CD4-positive, alpha-beta T cell treated with Interleukin-6 at 100 ng/mL for 8 hours (primary cell): ENCODE measurements at places on chromosomes 1 and 21.

- no peak for DNase-seq
Observed at GRCh38 chr21:17466166-17466565, 46.7 kb upstream of the CXADR start.

DNA sequence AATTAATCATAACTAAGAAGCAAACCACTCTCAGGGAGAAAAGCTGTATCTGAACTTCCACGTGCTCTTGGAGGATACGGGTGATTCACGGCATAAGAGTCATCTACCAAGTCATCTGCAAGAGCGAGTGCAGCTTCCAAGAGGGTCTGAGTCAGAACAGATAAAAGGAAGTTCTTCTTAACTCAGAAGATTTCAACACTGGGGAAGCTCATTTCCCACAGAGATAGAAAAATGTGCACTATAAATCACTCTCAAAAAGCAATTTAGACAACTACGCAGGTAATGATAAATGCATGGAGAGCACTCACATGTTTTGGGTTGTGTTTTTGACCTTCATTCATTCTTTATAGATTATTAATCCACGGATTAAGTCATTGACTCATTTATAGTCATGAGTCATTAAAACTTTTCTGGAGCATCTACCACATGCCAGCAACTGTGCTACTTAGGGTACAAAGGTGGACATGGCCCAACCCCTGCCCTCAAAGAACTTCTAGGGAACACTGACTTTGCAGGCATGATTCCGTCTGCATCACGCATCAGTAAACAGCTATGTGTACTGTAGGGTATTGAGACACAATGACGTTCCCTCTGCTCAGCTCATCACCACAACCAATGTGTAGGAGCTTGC, 20.8 kb downstream of the KCNJ15 start:
- peak; percentile 15 for DNase-seq

DNA sequence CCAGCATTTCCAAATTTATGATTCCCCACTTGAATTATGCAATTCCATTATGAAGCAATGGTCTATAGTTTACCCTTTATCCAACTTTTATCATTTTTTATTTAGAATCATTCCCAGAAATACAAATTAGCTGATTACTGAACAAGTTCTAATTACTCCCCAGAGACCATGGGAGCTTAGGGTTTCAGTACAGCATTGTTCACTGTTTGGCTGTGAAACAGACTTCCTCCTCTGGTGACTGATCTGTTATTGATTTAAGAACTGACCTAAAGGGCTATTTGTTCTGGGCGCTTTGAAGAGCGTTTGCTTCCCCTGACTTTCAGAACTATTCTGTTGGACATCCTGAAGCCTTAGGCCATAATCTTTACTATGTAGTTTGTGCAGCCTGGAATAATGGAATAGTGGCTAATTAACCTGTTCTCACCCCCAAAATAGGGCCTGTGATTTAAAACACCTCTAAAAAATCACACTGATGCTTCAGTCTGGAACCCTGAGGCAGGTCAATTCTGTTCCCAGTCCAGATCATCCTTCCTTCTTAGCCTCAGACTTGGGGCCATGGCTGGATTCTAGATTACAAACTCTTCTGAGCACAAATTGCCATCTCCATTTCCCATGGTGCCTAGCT, 58.7 kb downstream of the ALG14 start:
- no peak for DNase-seq

DNA sequence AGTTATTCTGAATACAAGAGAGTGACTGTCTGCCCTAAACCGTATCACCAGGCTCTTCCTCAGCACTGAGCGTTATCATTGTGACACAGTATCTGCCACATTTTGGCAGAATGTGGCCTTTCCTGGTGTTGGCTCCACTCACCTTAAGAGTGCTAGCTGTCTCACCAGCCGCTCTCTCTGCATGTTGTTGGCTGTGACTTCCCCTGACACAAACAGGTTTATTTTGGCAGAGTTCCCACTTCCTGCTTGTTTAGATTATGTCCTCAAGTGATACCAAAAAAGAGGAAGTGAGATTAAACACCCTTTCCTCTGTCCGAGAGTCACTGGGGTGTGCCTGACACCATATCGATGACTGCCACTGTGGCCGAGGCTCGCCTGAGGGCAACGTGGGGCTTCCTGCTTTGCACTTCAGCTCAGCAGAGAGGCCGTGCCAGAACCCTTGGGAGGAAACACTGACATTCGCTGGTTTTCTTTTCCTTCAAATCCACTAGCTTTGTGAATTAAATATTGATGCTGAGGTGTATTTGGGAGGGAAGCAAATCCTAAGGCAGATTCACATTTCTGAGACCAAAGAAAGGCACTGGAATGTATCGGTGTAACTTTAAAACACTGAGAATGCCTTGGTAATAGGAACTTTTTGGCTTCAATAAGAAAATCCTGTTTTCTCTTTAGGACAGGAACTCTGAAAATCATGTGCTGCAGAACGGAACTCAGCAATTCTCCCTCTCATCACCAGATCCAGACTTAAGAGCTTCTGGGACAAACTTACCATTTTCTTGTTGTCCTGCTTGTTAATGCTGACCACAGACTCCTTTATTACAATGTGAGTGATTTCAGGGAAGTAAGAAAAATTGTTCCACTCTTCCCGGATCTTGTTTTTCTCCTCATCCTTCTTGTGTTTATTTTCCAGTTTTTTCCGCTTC, 102.1 kb downstream of the JAK1 start:
- DNase-seq, result peak; percentile 71

DNA sequence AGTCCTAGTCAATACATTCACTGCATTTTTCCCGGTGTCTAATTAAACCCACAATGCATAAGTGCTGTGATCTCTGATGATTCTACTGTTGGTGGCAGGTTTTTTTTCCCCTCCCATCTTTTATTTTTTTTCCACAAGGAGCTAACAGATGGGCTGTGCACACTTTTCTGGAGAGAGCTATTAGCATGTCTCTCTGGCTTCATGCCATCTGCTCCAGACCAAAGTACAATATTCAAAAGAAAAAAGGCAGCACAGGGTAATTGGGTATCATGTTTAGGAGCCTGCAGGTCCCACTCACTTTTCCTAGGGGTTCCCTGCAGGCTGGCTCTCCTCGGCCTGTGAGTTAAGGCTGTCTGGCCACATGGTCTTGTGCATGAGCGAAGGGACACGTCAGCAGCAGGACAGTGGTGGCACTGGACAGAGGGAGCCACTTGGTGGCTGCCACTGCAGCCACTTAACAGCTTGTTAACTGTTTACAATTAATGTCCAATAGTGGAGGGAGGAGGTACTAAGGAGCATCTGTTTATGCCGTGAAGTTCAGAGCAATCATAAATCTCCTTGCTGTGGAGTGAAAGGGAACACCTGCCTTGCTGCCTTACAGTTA, 53.5 kb upstream of the C8B start:
- no peak for DNase-seq

- peak; percentile 80 for DNase-seq
Observed at GRCh38 chr1:161192476-161193465, 6.1 kb downstream of the ADAMTS4 start.
